ENCODE measurements at places on chromosomes 4 and X. TPM values are rescaled to one million over a fixed set of nuclear protein-coding genes. Genes with fewer than 3 reads are reported as not detected.

GRCh38 chr4:24419181-24420034 is 164.9 kb downstream of the DHX15 start:
- H3K4me1 ChIP-seq = no peaks in the 10 kb centered on the region
- peak; percentile 54 for DNase-seq
- no peak overlapping the region for H3K27ac ChIP-seq

GRCh38 chr4:64417974-64418373 is 8.7 kb upstream of the TECRL start:
- no peak overlapping the region for H3K4me3 ChIP-seq
- no peak for DNase-seq
- no peaks in the 10 kb centered on the region for H3K36me3 ChIP-seq

DNA sequence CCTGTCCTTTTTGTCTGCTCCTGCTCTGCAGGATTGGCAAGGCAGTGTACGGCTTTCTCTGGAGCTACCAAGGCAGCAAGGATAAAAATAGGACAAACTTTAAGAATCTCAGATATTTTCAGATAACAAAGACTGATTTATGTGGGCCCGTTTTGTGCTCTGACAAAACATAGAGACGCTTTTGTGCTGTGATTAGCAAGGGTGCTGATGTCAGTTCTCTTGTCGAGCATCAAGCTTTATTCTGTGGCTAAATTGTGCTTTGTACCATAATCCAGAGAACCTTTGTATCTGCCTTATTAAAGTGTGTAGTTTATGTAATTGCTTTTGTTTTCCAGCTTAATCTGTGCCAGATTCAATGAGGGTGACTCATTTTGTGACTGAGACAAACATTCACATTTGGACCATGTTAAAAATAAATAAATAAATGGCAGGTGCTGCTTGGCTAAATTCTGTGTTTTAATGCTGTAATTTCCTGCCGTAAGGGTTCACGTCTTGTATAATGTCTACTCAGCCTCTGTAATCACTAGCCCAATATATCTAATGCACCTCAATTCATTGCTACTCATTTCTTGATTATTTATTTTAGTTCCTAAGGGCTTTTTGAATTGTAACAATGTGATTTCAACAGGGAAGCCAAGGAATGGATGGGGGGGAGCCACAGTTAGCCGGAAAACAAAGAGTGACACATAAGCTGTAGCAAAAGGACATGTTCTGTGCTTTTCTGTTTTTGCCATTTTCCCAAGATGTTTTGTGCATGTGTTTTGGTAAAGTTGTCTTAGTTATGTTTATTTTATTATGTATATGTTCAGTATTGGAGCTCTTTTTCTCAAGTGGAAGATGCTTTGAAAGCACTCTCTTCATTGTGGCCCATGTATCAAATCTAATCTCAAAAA is 75.1 kb downstream of the GAB1 start:
- no peaks in the 10 kb centered on the region for H3K27me3 ChIP-seq
- no peak overlapping the region for H3K4me3 ChIP-seq
- no peaks in the 10 kb centered on the region for H3K36me3 ChIP-seq
- no peak for DNase-seq
- H3K27ac ChIP-seq = peak overlapping the region; percentile 15

DNA sequence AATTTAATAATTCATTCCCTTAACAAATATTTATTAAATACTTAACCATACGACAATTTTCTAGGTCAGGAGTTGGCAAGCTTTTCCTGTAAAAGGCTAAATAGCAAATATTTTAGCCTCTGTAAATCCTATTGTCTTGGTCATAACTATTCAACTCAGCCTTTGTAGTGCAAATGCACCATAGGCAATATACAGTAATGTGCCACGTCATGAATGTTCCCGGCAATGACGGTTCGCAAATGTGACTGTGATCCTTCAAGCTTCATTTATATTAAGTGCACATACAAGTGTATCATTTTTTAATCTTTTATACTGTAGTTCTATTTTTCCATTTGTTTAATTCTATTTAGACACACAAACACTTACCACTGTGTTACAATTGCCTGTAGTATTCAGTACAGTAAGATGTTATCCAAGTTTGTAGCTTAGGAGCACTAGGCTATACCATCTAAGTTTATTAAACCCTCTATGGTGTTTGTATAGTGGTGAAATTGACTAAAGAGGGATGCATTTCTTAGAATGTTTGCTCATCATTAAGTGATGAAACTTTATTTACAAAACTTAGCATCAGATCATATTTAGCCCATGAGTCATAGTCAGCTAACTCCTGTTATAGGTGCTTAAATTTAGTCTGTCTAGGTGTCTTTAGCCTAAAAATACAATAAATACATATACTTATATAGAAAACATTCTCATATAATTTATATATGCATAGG is 553.6 kb downstream of the STPG2 start:
- DNase-seq = no peak
- H3K27me3 ChIP-seq = no peaks in the 10 kb centered on the region
- H3K4me1 ChIP-seq = no peaks in the 10 kb centered on the region
- H3K4me3 ChIP-seq = no peak overlapping the region

Gene AR
- 3.9 TPM for total RNA-seq

Gene DKK2
- 20.2 TPM for total RNA-seq

Gene ARSJ
- 23.5 TPM for total RNA-seq

Gene BTK
- 26.6 TPM for total RNA-seq
